Right ventricle myocardium inferior (tissue), 1 donor: ENCODE measurements at places on chromosomes 3 and 15.

- DNase-seq, result no peak
Measured at GRCh38 chr3:169260296-169260695, 403.2 kb downstream of the MECOM start.

DNA sequence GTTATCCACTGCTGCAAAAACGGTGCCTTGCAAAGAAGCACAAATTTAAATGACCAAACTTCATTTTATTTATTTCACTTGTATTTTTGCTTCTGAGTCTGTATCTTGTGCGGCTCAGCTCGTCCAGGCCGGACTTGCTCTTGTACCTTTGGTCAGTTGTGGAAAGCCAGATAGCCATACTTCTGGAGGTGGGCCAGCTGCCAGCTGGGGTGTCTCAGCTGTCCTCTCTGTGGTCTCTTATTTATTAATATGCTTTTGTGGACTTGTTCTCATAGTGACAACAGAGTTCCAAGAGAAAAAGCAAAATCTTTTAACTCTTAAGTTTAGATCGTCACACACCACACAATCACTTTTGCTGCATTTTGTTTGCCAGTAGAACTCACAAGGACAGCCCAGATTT is 87.7 kb downstream of the IL1RAP start:
- DNase-seq, result no peak

GRCh38 chr15:99507016-99507503 is 58.7 kb upstream of the MEF2A start:
- DNase-seq, result no peak

- no peak for DNase-seq
Measured at GRCh38 chr3:148494451-148494850, 203.3 kb upstream of the AGTR1 start.

- peak; percentile 18 for DNase-seq
Measured at GRCh38 chr3:194305356-194306108, 45.6 kb downstream of the CPN2 start.

GRCh38 chr15:63478243-63478642 is 26.1 kb upstream of the USP3 start:
- DNase-seq, result no peak

- DNase-seq, result no peak
Measured at GRCh38 chr3:13475871-13476590, 4.1 kb upstream of the HDAC11 start.

DNA sequence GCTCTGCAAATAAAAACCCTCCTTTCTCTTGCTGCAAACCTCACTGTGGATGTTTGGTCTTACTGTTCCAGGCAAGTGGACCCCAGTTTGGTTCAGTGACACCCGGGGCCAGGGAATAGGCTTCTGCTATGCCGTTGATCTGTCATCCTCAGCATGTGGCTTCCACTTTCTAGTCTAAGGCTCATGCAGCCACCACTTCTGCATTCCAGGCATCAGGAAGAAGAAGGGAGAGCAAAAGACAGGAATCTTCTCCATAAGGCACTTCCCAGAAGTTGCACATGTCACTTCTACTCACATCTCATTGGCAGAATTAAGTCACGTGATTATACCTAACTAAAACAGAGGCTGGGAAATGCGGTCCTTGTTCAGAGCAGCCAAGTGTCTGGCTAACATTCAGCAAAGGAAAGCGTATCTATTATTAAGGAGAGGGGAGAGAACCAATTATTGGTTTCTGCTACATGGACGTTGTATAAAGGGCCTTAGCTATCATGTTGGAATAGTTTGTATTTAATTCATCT is 173.6 kb upstream of the PFN2 start:
- no peak for DNase-seq

- DNase-seq, result no peak
Measured at GRCh38 chr3:111485086-111485485, 56.9 kb upstream of the CD96 start.

DNA sequence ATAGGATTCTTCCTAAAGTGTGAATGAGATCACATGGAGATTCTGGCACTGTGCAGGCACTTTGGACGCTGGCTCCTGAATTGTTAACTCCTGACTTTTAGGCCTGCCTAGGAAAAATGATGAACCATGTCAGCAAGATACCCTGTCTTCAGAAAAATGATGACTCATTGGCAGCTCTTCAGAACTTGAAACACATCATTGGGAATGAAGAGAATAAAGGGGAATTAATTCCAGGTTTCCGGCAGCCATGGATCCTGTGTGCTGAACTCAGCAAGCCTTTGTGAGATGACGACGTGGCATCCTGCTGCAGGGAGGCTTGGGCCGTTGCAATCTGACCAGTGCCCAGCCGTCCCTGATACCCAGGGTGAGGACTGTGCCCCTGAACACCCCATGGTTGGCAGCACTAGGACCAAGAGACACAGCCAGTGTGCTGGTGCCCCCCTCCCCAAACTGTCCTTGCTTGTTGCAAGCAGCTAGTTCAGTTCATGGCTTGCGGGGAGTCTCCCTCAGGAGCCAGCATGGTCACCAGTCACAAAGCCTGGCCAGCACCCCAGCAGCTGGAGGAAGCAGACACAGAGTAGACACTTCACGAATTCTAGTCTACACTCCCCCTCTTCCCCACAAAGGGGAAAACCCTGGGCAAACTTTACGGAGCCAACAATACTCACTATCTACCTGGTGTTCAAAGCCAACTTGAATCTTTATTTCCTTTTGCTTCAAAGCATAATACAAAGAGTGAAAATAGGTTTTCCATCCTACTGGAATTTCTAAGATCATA is 7.8 kb upstream of the LIPC start:
- DNase-seq, result no peak

DNA sequence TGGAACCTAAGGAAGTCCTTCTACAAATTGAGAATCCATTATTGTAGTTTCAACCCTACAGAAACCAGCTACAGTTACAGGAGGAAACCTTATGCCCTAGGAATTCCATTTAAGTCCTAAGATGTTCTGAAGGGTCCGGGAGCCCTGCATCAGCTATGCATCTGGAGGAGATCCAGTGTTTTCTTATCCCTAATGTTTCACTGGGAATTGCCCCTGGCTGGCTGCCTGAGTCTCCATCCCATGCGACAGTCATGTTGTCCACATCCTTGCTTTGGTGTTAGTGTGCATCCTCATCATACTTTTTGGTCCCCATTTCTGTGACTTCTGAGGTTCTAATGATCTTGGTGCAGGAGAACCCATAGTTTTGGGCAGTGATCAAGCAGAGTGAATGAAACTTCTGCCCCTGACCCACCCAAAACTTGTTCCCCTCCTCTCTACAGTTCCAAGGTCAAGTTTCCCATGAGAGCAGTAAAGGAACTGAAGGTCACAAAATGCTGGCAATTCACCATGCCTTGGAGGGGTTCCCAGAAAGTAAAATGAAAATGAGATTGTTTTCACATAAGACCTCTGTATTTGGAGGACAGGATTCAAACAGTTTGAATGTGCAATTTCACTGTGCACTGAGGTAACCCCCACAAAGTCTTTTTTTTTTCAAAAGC is 121.9 kb upstream of the PHLDB2 start:
- peak; percentile 77 for DNase-seq

DNA sequence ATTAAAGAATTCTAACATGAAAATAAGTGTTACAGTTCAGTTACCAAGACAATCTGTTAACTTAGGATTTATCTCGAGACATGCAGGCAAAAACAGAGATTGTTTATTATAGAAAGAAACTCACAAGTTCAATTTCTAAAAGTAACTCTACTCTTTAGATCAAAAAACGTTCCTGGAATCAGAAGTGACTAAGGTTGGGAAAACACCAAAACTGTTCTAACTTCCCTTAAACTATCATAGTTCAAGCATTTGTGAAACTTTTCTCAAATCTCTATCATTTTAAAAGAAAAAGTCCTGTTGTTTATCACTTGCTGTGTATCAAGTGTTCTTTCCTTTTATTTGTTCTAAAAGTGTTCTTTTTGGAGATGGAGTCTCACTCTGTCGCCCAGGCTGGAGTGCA is 8.7 kb downstream of the WDR82 start:
- no peak for DNase-seq

DNA sequence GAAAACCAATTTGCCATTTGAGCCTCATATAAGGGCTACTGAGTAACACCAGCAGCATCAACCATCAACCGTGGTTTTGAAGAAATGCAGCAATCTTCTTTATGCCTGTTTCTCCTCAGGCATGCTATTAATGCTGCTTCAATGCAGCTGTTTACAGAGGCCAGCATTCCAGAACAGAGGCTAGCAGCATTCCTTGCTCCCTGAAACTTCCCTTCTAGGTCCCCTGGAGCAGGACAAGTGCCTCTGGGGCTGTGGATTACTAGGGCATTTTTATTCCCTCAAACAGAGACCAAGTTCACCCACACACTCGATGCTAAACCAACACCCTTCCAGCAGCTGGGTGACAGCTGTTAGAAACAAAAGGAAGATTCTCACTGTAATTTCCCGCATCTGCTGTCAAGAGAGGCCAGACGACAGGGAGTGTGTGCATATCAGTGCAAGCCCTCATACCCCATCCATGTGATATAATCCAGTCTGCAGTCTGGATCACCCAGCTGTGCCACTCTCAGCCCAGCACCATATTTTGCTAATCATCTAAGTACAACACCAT is 57.5 kb downstream of the HOMER2 start:
- DNase-seq, result no peak

DNA sequence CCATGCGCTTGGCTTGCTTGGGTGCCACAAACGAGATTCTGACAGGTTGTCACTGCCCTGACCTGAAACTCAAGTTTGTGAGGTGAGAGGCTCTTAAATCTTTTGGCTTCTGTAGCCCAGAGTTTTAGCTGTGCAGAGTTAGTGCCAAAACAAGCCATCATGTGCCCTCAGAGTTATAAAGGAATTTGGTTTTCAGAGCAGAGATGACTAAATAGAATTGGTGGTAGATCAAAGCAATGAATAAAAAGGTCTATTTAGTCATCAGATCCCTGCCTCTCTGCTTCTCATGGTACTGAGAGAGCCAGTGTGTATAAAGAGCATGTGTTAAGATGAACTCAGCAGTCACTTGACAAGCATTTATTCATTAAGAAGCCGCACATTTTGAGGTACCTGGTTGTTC is 207.5 kb upstream of the DPH6 start:
- no peak for DNase-seq

- no peak for DNase-seq
Measured at GRCh38 chr15:69955240-69955894, 142.3 kb downstream of the TLE3 start.

GRCh38 chr3:66236281-66236680 is 15.5 kb downstream of the SLC25A26 start:
- DNase-seq, result no peak

- no peak for DNase-seq
Measured at GRCh38 chr3:191246630-191247029, 47.6 kb downstream of the OSTN start.

GRCh38 chr3:51588724-51589123 is 50.2 kb downstream of the RAD54L2 start:
- DNase-seq, result no peak

GRCh38 chr3:77150028-77150427 is 110.1 kb downstream of the ROBO2 start:
- no peak for DNase-seq

DNA sequence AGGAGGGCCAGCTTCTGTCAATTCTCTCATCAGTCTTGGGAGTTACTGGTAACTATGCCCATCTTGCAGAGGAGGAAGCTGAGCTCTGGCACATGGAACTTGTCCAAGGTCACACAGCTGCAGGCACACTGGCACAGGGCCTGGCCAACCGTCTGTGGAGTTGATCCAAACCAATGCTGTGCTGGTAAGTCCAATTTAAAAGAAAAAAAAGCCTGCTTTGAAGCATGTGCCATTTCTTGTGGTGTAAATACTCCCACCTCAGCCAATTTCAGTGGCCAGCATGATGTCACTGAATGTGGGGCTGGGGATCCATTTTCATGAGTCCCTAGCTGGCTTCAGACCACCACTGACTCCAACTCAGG is 83.4 kb downstream of the CHSY1 start:
- DNase-seq, result no peak

GRCh38 chr3:43757666-43758321 is 67.1 kb downstream of the ABHD5 start:
- no peak for DNase-seq

DNA sequence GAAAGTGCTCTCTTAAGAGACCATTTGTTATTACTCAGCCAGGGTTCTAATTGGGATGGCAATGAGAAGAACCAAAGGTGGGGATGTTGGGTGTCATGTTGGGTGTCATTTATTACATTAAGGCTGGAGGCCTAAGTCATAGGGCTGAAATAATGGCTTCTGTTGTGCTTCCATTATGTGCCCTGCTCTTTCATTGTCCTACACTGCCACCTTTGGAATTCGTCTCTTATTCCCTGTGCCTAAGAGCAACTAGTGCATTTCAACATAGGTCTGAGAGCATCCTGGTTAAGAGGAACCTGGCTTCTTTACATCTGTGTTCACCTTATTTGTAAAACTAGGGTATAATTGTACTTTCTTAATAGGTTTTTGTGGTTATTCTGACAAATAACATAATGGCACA is 32.2 kb downstream of the RIOX2 start:
- DNase-seq, result no peak

- no peak for DNase-seq
Measured at GRCh38 chr15:58019503-58020376, 45.8 kb downstream of the ALDH1A2 start.

DNA sequence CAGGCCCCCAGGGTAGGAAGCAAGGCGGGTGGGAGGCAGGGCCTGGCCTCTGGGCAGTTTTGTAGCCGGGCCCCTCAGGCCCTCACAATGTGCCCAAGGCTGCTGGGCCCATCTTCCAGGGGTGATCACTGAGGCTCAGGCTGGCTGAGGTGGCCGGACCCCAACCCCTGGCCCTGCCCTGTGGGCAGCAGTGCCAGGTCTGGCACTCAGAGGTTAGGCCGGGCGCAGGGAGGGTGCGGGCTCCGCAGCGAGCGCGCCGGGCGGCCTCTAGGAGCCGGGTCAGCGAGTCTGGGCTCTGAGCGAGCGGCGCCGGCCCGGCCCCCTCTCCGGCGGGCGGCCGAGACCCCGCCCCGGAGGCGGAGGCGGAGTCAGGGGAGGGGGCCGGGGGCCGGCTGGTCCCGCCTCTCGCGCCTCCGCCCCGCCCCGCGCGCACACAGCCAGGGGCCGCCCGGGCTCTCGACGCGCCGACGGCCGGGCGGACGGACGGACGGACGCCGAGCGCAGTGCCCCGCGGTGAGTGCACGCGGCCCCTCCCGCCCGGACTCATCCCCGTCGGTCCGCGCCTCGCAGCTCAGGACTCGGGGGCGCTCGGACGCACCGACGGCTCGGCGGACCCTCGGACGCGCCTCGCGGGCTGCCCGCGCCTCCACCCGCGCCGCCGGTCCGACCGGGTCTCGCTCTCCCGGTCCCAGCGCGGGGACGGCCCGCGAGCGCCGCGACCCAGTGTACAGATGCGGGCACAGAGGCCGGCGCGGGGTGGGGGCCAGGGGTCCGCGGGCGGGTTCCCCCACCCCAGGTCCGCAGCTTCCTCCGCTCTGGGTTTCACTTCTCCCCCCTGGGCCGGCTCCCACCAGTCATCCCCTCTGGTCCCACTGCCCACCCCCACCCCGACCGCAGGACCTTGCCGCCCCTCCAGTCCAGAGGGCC is at the start of gene FBLN2:
Gene FBLN2, plus strand, starts transcription at position 430 of the 927 bp plus-strand sequence. CDS start 21,231 bp downstream, outside the sequence.
- DNase-seq, result no peak

DNA sequence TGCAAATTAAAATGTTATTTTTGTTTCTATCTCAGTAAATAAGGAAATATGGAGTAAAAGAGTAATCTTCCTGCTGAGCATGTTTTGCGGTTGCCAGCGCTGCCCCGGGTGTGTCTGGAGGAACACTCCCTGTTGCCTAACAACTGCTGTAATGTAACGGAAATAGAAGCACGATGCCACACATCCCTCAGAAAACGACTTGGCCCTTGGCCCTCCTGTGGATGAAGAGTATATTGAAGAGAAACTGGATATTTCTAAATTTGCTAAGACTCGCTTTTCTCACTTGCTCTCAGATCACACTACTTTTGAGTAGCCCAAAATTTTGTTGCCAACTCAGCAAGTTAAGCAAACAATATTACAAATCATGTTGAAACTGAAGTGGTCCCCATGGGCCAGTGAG is 18.9 kb downstream of the CX3CR1 start:
- DNase-seq, result peak; percentile 95
